Stomach (tissue), 19 donors: ENCODE measurements at places on chromosomes 2 and 18.

- DNase-seq: no peak
These were observed 4.5 kb downstream of the RAB31 start for GRCh38 chr18:9712611-9713010.

- peak; percentile 64 for DNase-seq
These were observed 263.6 kb downstream of the DYSF start for GRCh38 chr2:71716697-71717624.

DNA sequence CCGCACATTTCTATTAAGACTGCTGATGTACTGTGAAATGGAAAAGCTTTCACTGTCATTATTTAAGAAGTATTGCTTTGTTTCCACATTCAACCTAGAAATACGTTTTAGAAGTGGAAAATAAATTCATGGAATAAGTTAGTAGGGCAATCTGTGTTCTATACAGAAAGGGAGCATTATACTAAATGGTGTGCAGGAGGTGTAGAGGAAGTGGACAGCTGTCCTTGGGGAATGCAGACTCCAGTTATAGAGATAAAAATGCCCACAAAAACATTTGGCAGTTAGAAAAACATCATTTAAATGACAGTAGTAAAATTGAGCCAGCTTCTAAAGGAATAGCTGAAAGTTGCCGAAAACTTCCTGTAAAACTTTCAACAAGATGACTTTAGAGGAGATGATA, 46.8 kb downstream of the PIK3C3 start:
- no peak for DNase-seq

- no peak for DNase-seq
These were observed 5.0 kb downstream of the CFAP221 start for GRCh38 chr2:119549241-119549640.
